ENCODE measurements at places on chromosomes 13 and 19. TPM values are rescaled to one million over a fixed set of nuclear protein-coding genes. Genes with fewer than 3 reads are reported as not detected.

Gene TMEM259
- total RNA-seq = 228 TPM

Gene CEACAM19
- 3.8 TPM for total RNA-seq

Gene CACNA1A
- 6.8 TPM for total RNA-seq

Gene NTN5
- 0.07 TPM for total RNA-seq

Gene SHD
- 144 TPM for total RNA-seq

Gene C2CD4C
- 4.1 TPM for total RNA-seq

Gene SMIM17
- total RNA-seq = not detected

GRCh38 chr19:10329555-10329954 is 3.8 kb downstream of the RAVER1 start:
- no peak for DNase-seq

- no peak for DNase-seq
Measured at GRCh38 chr19:30817965-30818567, 445.9 kb downstream of the ZNF536 start.

DNA sequence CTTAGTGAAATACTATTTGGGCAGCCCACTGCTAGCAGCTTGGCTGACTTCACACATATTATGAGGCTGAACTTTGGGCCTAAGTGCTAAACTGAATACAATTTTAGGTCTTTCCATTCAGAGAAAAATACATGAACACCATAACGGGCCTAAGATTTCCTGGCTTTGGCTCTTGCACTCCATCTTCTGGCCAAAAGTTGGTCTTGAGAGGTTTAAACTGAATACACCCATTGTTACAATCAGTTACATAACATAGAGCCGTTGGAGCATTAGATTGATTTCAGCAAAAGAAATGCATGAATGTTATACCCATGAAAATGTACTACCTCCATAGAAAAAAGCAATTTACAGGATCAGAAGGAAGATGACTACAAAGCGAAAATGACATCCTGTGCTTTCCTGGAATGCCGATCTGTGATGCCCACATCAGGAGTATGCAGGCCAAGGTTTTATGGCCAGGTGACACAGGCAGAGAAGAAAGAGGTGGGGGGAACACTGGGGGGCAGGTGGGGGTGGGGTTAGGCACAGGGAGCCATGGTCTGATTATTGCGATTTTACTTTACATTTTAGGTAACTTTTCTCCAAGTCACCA is 11.1 kb upstream of the SHISA2 start:
- DNase-seq = peak; percentile 77

- DNase-seq = no peak
Measured at GRCh38 chr13:21948769-21949474, 278.0 kb downstream of the FGF9 start.

DNA sequence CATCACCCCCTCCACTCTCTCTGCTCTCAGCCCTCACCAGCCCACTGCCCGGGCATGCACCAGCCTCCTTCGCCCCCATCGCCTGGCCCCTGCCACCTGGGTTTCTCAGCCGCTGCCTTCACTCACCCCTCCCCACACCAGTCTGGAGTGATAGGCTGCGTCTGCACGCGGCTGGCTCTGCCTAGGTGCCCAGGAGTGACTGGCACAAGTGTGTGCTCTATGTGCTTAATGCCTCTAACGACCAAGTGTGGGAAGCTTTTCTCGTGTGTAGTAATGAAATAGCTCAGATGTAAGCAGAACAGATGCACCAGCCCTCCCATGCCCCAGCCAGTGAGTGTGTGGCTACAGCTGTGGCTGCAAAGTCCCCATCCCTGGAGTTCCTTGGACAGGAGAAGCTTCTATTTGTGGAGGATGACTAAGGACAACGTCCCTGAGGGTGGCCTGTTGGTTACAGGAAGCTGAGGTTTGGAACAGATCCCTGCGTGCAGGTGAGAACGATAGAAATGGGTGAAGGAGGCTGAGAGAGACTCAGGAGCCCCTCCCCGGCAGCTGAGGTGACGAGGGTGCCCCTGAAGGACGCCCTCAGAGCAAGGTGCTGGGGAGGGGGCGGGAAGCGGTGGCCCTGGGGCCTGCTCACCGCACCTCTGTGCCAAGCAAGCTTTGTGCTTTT is 35.6 kb downstream of the ATP11A start:
- no peak for DNase-seq

GRCh38 chr13:83184819-83185218 is 697.5 kb downstream of the SLITRK1 start:
- DNase-seq = peak; percentile 71

DNA sequence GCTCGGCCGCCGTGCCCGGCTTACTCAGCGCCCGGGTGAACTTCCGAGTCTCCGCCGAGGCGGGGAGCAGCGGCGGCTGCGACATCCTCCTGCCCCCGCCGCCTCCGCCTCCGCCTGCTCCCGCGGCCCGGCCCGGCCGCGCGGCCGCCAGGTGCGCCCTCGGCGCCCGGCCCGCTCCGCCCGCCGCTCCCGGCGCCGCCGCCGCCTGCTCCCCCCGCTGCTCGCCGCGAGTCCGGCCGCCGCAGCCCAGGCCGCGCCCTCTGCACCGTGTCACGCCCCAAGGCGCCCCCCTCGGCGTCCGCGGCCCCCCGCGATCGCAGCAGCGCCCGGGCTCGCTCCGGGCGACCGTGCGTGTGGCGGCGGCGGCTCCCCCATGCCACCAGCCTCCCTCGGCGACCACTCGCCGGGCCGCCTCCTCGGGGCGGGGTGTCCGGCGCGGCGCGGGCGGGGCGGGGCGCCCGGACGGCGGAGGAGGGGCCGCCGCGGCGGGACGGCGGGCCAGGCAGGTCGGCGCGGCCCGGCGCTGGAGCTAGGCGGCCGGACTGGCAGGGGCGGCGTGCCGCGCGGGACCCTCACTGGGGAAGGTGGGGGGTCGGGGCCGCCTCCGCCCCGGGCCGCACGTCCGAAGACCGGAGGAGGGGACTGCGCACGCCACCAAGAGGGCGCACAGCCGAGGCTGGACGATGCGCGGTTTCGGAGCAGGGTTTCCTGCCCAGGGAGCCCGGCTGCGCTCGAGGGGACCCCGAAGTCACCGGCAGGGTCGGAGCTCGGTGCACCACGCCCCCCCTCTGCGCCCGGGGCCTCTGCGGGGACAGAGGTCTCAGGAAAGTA is 108.6 kb upstream of the DOCK9 start:
- DNase-seq = peak; percentile 58

DNA sequence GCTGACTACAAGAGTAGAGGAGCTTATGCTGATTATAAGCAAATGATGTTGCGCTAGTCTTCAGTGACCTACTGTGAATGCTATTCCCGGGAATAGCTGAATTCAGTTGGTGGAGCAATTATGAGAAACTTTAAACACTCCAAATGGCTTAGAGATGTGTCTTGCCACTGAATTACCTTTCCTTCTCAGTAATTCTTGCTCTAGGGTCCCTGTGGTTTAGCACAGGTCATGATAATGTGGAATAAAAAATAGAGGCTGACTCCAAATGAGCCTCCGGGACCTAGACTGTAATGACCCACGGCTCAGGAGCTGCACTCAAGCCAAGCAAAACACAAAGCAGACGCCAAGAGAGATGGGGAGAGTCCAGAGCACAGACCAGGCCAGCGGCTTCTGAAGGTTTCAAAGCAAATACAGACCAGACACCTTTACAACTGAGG is 124.7 kb downstream of the RGCC start:
- DNase-seq = peak; percentile 19

DNA sequence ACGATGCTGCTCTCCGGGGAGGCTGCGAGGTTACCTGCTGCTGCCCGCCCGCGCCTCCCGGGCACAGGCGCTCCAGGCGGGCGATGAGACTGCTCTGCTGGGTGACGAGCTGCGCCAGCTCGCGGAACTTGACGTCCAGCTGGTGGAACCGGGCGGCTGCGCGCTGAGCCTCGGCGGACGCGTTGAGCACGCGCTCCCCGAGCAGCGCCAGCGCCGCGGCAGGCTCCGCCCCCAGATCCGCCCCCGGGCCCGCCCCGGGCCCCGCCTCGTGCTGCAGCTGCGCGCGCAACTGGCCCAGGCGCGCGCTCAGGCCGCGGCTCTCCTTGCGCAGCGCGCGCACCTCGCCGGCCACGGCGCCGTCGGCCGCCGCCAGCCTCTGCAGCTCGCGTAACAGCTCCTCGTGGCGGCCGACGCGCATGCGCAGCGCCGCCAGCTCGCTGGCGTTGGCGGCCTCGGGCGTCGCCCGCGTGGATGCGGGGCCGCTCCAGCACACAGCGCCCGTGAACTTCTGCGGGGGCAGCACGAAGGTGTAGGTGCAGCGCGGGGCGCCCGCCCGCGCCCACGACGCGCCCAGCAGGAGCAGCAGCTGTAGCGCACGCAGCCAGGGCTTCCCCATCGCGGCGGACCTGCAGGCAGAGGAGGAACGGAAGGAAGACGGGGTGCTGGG is 6.4 kb downstream of the ANGPTL6 start:
- DNase-seq = peak; percentile 94

DNA sequence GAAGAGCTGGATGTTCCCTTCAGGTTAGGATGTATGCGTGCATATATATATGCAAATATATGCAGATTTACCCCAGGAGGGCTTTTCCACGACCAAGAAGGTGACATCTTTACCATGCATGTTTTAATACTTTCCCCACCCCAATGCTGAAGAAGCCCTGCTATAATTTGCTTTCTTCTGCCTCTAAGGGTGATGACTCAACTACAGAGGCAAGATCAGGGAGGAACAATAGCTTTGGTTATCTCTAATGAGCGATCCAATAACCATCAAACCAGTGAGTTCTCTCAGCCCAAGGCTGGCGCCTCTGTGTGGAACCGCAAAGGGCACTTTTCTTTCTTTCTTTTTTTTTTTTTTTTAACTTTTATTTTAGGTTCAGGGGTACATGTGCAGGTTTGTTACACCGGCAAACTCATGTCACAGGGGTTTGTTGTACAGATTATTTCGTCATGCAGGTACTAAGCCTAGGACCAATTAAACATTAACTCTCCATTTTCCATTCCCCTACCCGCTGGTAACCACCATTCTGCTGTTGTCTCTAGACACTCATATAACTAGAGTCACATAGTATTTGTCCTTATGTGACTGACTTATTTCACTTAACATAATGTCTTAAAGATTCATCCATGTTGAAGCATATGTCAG is 25.7 kb upstream of the UBE2L5 start:
- DNase-seq = peak; percentile 36

- no peak for DNase-seq
Measured at GRCh38 chr13:41765020-41765419, 195.9 kb downstream of the VWA8 start.

GRCh38 chr13:43484432-43485225 is 302.1 kb downstream of the ENOX1 start:
- no peak for DNase-seq

- peak; percentile 82 for DNase-seq
Measured at GRCh38 chr19:40365613-40366401, 17.3 kb downstream of the PLD3 start.

- no peak for DNase-seq
Measured at GRCh38 chr19:3132971-3133792, 2.7 kb upstream of the GNA15 start.

DNA sequence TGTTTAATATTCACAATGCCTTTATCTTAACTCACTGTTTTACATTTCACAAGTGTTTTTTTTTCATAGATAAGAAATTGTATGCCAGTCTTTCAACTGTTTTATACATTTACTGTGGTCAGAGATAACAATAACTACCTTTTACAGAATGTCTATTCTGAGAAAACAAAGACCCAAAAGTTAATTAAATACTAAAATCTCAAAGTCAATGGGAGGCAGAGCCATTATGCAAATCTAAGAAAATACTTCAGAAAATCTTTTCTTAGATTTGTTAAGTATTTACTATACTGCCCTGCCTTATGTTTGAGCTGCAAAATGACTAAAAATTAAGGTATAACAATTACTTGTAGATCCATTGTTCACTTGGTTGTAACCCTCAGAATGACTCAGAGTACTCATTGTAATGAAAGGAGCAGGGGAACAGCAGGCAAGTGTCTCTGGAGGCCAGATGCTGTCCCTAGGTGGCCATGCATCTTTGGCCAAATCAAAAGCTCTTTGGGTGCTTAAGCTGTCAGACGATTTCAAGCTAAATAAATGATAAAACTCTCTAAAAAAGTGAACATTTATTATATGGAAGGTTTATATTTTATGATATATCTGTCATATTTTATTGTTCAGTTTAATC is 770.1 kb upstream of the PCDH20 start:
- no peak for DNase-seq

- DNase-seq = peak; percentile 80
Measured at GRCh38 chr13:43792076-43792881, 5.5 kb upstream of the ENOX1 start.

GRCh38 chr13:33057019-33057780 is 41.0 kb downstream of the KL start:
- peak; percentile 29 for DNase-seq

DNA sequence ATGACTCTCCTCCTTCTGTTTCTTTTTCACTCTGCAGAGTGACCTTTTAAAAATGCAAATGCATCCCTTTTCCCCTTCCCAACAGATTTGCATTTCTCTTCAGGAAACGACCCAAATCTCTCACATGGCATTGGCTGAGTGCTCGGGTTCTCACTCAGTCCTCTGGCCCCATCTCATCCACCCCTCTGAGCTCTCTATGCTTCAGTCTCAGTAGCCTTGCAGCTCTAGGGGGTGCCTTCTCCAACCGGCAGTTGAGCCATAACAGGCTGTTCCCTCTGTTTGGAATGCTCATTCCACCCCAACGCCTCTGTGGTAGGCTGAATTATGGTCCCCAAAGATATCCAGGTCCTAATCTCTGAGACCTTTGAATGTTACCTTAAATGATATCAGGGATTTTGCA is 78.2 kb downstream of the AKAP11 start:
- DNase-seq = no peak

GRCh38 chr13:42011601-42012350 is 36.7 kb upstream of the DGKH start:
- DNase-seq = no peak

- peak; percentile 29 for DNase-seq
Measured at GRCh38 chr19:5395556-5395955, 54.9 kb upstream of the PTPRS start.

DNA sequence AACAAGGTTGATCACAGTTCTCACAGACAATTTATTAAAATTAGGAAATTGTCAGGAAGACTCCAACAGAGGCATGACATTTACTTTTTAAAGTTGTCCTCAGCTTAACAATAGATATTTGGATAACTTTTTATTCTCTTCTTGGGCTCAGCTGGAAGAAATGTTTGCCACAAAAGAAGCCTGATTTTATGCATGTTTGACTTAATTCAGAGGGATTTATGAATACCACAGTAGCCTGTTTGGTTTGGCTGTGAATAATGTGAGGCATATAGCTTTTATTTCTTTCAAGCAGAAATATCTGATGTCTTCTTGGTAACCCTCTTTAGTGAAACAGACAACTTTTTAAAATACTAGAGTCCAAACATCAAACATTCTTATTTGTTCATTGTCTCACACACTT is 1464.5 kb upstream of the SLC10A2 start:
- DNase-seq = no peak
